ENCODE measurements at places on chromosomes 3 and 15. TPM values are rescaled to one million over a fixed set of nuclear protein-coding genes. Genes with fewer than 3 reads are reported as not detected.

The SELENOS gene
- 46.7 TPM for total RNA-seq

The SPSB4 gene
- not detected for total RNA-seq

GRCh38 chr15:41782371-41783282, 8.3 kb downstream of the MAPKBP1 start:
- DNase-seq: no peak

The SLC9C1 gene
- not detected for total RNA-seq

The C3orf49 gene
- not detected for total RNA-seq

DNA sequence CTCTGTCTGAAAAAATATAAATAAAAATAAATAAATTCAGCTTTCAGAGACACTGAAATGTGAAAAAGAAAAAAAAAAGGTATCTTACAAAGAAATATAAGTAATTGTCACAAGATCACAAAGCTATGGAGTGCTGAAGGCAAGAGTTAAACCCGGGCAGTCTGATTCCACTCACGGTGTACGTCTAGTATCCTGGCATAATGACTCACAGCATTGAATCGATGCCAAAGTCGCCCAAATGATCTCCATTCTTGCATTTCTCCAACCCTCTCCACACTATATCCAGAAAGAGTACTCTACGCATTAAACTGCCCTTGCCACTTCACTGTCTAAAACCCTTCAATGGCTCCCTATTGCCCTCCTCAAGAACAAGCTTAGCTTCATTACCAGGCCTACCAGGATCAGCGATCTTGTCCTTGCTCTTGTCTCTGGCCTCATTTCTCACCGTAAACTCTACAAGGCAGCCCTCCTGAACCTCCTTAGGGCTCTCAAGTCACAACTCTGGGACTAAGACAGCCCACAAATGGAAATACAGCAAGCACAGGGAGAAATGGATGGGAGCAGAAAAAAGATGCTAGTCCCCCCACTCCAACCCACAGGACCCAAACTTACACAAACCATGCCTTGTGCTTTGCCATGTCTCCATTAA, 7.7 kb downstream of the SUCLG2 start:
- DNase-seq: no peak

- DNase-seq: no peak
Observed at GRCh38 chr3:71088019-71088708, 495.4 kb downstream of the FOXP1 start.

DNA sequence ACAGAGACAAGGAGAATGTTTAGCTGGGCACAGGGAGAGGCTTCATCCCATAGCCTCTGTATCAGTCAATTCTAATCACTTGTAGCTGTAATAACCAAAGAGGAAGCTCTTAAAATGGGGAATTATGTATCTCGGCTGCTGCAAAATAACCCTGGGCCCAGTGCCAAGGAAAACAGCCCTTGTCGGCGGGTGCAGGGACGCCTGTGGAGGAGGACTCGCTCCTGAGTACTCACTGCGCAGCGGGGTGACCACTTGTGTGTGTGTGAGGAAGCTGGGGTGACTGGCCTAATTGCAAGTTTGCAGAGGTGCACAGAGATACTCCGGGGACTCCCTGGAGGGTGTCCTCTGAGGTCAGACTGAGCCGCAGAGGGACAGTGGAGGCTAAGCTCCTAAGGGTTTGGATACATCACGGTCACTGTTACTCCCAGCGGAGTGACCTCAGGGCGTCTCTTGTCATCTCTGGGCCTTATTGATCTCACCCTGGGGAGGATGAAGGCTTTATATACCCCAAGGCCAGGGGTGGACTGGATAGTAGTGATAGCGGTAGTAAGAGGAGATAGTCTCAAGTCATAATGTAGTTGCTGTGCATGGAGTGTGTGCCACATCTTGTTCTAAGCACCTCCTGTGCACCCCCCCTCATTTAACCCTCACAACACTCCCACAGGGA, 37.2 kb downstream of the SLC6A6 start:
- DNase-seq: no peak

The MESP2 gene
- not detected for total RNA-seq

The BCL2A1 gene
- 55.8 TPM for total RNA-seq

DNA sequence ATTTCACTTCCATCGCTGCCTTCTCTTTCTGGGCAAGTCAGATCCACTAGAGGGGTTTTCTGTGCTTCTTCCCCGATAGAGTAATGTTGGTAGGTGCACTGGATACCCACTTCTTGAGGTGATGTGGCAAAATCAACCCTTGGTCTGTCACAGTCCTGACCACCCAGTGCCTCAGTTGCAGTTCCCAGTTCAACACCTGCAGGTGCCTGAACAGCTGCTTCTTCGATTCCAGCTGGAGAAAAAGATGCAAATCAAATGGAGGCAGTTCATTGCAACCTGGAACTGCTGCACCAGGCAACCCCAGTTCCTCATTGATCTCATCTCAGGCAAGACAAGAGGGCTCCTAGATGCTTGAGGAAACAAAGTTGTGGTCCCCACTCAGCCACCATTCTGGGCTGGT, 186.6 kb downstream of the UBE2E2 start:
- no peak for DNase-seq

The LDHAL6B gene
- total RNA-seq: not detected

GRCh38 chr3:139975594-139976365, 40.8 kb downstream of the CLSTN2 start:
- DNase-seq: no peak

DNA sequence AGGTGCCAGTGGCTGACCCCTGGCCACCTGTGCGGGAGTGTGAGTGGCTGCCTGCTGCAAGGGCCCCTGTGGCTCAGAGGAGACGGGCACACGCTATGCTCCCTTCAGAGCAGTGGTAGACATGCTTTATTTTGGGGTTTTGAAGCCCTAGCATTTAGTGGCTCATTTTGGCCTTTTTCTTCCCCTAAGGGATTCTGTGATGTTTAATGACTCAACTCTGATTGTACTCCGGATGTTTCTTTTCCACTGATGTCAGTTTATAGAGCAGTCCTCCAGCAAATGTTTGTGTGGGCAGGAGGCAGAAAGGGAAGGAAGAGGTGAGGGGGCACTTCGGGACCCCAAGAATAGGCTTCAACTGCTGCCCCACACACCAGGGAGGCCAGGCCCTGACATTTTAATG, 288.9 kb upstream of the C2CD4B start:
- DNase-seq: no peak
